ENCODE measurements at places on chromosomes 13 and 19.

- no peak for DNase-seq
Measured at GRCh38 chr13:74090869-74091605, 43.2 kb downstream of the KLF12 start.

- DNase-seq, result no peak
Measured at GRCh38 chr19:35142606-35143230, 337 bp upstream of the FXYD7 start.

GRCh38 chr19:30662211-30662861 is 290.2 kb downstream of the ZNF536 start:
- DNase-seq, result no peak

DNA sequence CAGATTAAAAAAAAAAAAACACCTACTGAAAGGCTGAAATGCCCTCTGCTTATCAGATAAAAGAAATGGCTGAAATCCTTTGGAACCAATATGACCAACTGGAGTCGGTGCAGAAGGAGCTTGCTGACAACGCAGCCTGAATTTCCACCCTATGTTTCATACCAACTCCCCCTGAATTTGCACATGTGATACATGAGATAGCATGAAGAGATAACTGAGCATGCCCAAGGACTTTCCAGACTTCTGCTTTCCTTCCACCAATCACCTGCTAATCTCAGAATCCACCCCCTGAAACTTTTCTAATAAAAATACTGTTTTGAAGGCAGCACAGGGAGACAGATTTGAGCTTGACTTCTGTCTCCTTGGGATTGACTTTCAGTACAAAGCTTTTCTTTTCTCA is 32.2 kb upstream of the WDFY2 start:
- DNase-seq, result no peak

DNA sequence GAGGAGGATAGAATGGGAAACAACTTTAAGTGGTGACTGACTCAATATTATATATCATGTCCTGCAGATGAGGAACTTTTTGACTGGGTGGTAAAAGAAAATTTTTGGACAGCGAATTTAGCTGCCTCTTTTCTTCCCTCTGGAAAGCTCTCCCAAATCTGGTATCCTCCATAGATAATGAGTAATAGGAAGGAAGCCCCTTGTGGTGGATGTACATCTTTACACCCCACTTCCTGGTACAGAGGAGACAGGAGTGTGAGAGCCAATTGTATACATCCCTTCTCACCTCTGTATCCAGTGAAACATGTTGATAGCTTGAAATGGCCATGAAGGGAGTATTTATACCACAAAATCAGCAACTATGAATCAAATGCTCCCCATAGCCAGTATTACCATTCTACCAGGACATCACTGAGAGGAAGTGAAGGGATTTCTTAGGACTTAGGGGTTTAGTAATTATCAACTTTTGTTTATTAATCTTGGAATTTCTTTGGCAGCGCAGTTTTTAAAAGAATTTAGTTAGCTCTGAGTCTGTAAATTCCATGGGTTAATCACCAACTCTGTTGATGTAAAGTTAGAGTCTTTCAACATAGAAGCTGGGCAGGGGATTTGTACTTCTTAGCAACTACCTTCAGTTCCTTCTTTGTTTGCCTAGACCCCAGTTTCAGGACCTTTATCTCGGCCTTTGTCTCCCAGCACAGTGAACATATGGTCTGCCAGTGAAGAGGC is 17.0 kb upstream of the TDRD3 start:
- no peak for DNase-seq

GRCh38 chr19:3668331-3669081 is 31.8 kb downstream of the PIP5K1C start:
- DNase-seq, result peak; percentile 82

GRCh38 chr13:79405501-79405830 is 589 bp downstream of the RBM26 start:
- DNase-seq, result no peak

- DNase-seq, result no peak
Measured at GRCh38 chr13:42373048-42373812, 101.3 kb downstream of the AKAP11 start.

- DNase-seq, result no peak
Measured at GRCh38 chr13:93378184-93378583, 151.6 kb downstream of the GPC6 start.

DNA sequence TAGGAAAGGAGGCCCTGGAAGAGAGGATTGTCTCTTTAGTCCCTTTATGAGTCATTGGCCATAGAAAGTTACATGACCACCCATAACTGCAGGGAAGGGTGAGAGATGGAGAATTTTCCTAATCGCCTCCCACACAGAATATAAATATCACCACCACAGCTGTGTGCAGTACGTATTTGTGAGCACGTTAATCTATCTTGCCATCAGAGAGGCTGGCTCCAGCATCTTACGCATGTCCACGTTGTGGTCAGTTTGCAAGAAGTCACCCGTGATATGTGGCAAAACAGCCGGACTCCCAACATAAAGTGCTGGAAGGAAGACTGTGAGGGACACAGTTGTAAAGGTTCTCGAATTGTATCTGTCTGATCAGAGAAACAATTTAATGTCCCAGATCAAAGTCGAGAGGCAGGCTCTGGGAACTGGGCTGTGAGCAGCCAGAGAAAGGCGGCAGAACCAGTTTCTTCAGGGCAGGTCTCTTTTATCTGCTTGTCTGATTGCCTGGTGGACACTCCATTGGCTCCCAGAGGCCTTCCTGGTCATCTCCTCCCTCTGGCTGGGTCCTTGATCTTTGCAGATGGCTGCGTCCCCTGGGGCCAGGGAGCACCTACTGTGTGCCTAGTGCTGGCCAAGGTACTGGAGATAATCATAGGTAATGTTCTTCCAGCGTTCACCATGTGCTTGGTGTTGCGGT is 74.9 kb downstream of the SIPA1L3 start:
- DNase-seq, result peak; percentile 89

GRCh38 chr13:50094615-50095293 is 79.5 kb downstream of the KCNRG start:
- no peak for DNase-seq

Measured in large intestine (tissue), 12 donors.